ENCODE measurements at places on chromosomes 16 and 17.

- peak; percentile 42 for DNase-seq
These were observed 6.0 kb upstream of the NT5M start for GRCh38 chr17:17297217-17297616.

- DNase-seq, result no peak
These were observed 33.7 kb downstream of the TOM1L2 start for GRCh38 chr17:17938388-17939107.

DNA sequence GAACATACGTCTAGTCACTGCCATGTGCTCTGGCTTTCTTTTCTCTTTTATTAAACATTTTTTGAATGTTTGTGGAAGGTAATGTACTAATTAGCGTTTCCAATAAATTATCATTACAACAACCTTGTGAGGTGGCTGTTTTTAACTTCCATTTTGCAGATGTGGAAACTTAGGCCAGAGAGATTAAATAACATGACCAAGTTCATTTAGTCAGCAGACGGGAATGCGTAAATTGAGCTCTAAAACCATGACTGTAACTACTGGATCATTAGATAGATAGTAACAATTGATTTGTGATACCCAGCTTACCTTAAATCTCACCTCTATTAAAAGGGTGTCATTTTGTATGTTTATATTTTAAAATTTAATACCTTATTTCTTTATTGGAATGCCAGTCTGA, 49.4 kb downstream of the RABEP1 start:
- no peak for DNase-seq

- no peak for DNase-seq
These were observed 361.4 kb downstream of the CA10 start for GRCh38 chr17:51797150-51797549.

- DNase-seq, result no peak
These were observed 81.7 kb downstream of the ZDHHC7 start for GRCh38 chr16:84929421-84930297.

DNA sequence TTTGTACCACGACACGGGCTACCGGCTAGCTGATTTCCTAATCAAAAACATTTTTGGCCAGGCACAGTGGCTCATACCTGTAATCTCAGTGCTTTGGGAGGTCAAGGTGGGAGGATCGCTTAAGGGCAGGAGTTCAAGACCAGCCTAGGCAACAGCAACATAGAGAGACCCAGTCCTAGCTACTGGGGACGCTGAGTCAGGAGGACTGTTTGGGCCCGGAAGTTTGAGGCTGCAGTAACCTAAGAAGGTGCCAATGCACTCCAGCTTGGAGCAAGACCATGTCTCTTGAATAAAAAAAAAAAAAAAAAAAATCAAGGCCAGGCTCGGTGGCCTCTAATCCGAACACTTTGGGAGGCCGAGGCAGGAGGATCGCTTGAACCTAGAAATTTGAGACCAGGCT, 49.8 kb downstream of the UBE2G1 start:
- no peak for DNase-seq

GRCh38 chr17:73196500-73196899, 3.6 kb downstream of the COG1 start:
- no peak for DNase-seq

GRCh38 chr17:49327835-49328784, 33.9 kb downstream of the ZNF652 start:
- DNase-seq, result no peak

DNA sequence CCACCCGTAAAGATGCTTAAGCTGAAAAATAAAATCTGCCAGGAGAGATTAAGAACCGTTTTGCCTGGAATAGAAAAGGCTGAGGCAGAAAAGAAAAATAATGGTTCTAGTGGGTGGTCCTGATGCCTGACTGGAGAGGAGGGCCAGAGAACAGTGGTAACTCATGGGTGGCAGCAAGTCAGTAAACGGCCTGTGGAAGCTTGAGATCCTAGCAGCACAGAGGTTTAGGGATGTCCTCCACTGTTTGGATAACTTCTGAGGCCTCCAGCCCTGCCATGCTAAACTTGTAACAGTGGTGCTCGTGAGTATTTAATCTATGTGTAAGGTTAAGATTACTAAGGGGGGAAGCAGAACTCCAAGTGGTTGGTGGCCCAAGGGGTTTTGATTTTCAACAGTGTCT, 21.2 kb upstream of the PHAF1 start:
- DNase-seq, result no peak

DNA sequence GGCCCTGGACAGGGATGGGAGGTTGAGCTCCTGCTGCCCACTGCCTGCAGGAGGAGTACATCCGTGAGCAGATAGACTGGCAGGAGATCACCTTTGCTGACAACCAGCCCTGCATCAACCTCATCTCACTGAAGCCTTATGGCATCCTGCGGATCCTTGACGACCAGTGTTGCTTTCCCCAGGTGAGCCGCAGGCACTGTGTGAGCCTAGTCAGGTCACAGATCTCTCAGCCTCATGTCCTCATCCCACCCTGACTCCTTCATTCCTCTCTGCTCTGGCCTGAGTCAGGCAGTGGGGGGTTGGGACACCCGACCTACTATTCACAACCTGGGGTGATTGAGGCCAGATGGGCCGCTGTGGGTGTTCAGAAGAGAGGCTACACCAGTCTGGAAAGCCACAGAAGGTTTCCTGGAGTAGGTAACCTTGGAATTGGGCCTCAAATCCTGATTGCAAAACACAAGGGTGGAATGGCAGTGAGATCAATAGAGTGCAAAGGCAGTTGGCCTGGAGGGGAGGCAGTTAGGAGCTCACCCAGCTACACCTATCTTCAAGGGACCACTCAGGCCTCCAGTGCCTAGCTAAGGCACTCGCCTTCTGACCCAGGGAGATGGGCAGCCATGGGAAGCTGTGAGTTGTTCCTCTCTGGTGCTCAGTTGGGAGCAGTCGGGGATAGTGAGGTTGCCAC, 29.7 kb downstream of the MYO15A start:
- no peak for DNase-seq

- no peak for DNase-seq
These were observed 7.4 kb upstream of the DHX40 start for GRCh38 chr17:59558039-59558438.

DNA sequence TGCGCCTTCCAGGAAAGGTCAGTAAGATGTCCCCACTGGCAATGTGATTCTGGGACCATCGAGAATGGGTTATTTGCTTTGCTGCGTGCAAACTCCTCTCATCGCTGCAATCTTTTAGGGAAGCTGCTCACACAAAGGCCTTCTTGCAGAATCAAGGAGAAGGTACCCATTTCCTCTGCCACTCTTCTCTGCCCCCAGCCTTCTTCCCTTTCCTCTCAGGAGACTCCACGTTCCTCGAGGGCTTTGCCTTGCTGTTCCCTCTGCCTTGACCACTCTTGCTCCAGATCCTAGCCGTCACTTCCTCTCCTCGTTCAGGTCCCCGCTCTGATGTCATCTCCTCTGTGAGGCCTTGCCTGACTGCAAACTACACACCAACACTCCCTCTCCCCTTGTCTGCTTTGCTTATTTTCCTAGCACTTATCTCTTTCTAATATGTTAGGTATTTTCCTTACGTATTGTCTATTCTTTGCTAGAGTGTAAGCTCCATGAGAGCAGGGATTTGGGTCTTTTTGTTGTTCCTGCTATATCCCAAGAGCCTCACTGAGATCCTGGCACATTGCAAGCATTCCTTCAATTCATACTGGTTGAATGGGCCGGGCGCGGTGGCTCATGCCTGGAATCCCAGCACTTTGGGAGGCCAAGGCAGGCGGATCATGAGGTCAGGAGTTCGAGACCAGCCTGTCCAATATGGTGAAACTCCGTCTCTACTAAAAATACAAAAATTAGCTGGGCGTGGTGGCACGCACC, 5.3 kb upstream of the CRK start:
- no peak for DNase-seq

DNA sequence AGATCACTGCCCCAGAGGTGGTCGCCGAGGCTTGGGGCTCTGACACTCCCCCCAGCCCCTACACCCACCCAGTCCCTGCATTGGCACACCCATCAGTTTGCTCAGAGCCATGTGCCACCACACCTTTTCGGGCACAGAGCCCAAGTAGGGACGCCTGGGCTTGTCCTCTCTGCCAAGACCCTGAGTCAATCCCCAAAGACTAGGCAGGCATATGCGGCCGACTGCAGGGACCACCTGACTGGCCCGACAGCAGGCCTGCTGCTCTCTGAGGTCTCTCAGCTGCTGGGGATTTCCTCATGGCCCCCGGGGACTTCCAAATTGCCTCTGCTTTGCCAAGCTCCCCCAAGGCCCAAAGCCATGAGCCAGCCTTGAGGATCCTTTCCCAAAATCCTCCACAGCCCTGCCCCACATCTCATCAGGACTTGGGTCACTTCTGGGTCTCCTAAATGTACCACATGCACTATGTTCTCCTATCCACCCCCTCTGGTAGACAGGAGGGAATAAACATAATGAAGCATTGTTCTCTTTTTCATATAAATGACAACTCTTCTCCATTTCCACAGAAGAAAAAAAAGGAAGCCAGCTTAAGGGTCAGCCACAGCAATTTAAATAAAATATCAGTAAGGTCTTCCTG, 30.6 kb downstream of the MYO18A start:
- DNase-seq, result no peak

- no peak for DNase-seq
These were observed 39.2 kb downstream of the CYTH1 start for GRCh38 chr17:78742901-78743300.

- DNase-seq, result no peak
These were observed 7.4 kb upstream of the ARMC7 start for GRCh38 chr17:75102385-75102821.

DNA sequence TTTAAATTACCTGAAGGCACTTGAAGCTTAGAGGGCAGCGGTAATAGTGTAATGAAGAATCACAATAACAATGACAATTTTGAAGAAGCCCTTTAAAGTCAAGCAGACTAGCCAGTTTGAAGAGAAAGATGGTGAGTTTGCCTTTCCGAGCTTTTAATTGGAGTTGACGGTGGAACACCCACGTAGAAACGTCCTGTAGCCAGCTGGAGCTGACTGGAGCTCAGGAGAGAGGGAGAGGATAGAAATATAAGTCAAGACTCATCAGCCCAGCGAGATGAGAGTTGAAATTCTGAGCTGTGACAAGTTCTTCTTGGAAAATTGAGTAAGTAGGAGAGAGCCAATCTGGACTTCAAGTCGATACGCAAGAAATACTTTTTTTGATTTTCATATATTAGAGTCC, 91.7 kb upstream of the CACNG3 start:
- DNase-seq, result no peak

- no peak for DNase-seq
These were observed 2.6 kb upstream of the IL17C start for GRCh38 chr16:88635671-88636319.

DNA sequence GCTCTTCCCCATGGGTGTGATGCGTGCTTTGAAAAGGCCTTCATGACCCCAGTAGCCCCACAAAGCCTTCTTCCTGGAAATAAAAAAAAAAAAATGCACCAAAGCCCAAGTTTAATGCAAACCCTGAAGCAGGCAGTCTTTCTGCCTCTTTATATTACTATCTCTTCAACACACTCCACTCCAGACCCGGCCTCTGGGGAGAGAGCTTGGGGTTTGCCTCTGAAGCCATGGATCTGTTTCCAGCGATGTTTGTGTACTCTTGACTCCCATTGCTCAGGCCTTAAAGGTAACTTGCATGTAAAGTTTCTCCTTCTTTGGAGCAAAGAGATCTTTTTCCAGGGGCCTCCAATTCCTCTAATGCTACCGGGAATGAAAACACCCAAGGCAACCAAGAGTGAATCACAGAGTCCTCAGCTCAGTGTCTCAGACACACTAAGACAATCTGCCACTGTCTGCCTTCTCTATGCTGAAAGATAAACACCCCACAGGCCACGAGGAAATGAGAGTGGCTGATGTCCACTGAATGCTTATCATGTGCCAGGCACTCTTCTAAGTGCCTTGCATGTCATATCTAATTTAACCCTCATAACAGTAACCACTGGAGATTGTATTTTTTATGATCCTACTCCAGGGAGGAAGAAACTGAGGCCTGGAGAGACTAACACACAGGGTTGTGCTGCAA, 56.4 kb upstream of the AKTIP start:
- no peak for DNase-seq

DNA sequence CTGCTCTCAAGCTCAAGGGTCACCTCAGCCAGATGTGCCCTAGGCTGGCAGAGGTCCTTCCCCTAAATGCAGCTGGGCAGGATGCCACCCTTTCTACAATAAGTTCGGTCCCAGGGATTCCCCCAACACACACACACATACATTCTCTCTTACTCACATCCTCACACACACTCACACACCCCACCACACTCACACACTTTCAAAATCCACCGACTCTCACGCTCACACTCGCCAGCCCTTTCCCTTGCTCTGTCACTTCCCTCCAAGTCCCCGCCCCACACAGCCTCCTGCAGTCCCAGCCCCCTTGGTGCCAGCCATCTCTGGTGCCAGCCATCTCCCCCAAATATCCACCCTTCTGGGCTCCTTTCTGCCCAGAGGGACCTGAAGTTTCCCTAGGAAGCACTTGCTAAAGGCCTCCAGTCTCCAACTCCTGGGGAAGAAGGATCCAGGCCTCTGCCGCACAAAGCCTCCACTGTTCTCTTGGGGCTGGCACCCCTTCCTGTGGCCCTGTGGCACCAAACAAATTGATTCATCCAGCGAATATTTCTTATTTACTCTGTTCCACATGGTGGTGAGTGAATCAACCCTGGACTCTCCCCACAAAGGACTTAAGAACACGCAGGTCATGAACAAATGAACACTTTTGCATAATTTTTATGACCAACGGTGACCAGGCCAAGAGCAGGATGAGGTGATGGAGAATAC, 3.8 kb upstream of the USP36 start:
- no peak for DNase-seq

GRCh38 chr17:50556803-50557202, 3.7 kb upstream of the CACNA1G start:
- no peak for DNase-seq

- no peak for DNase-seq
These were observed 515 bp downstream of the CBFA2T3 start for GRCh38 chr16:88976366-88977017.

- no peak for DNase-seq
These were observed 14.0 kb downstream of the SRR start for GRCh38 chr17:2317796-2318195.

- DNase-seq, result no peak
These were observed 28.2 kb upstream of the PSMD7 start for GRCh38 chr16:74268372-74268782.

- DNase-seq, result no peak
These were observed at the start of gene SLC25A39 for GRCh38 chr17:44324571-44325275. Gene SLC25A39 (minus strand): TSS chr17:44324823. CDS start chr17:44323562, 1,261 bp downstream.

DNA sequence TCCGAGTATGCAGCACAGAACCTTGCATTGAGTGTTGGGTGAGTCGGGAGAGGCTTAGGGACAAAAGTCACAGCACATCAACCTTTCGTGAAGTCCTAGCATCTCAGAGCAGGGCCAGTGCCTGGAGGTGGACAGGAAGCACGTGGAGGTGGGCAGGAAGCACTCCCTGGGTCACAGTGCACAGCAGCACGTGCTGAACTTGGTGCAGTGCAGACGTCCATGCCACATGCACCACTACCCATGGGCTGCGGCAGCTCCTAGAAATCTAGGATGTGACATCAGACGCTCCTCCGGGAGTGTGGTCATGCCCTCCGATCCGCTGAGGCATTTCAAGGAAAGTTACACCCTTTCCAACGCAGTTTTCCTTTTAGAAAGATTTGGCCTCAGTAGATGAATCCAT, 83.4 kb upstream of the CHMP6 start:
- DNase-seq, result no peak

GRCh38 chr16:82231008-82231787, 61.2 kb upstream of the MPHOSPH6 start:
- no peak for DNase-seq

All from AG04449 (cell line).